ENCODE measurements at places on chromosomes 7 and 10.

- DNase-seq = no peak
Measured at GRCh38 chr7:34879871-34880270, 157.4 kb downstream of the DPY19L1 start.

- DNase-seq = no peak
Measured at GRCh38 chr10:31143331-31143935, 111.8 kb upstream of the ZNF438 start.

GRCh38 chr10:49220679-49221078 is 32.5 kb upstream of the TMEM273 start:
- no peak for DNase-seq

DNA sequence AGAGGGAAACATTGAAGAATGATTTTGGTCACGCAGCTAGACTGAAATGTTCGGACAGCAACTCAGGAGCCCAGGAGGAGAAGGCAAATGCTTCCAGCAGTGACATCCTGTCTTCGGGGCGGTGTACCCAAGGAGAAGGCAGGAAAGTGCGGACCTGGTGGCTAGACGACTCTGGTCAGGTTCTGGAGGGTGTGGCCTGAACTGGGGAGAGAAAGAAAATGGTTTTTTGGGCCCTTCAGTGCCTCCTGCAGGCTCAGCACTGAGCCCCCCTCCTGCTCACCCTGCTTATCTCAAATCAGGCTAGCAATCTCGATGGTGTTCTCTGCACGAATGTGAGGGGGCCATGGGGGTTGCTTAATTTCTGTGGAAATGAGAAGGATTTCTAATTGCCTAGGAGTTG is 26.7 kb upstream of the TARP start:
- DNase-seq = no peak

DNA sequence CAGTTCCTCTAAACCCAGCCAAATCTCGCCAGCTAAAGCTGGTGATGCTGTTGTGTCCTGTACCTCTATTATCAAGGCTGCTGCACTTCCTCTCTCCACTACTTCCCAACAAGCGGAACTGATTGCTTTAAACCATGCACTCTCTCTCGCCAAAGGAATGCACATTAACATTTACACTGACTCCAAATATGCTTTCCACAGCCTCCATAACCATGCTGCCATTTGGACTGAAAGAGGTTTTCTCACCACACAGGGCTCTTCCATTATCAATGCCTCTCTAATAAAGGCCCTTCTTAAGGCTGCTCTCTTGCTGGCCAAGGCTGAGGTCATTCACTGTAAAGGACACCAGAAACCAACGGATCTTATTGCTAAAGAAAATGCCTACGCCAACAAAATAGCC is 11.4 kb upstream of the LRRC61 start:
- no peak for DNase-seq

- DNase-seq = no peak
Measured at GRCh38 chr7:23242321-23242720, 4.3 kb upstream of the GPNMB start.

DNA sequence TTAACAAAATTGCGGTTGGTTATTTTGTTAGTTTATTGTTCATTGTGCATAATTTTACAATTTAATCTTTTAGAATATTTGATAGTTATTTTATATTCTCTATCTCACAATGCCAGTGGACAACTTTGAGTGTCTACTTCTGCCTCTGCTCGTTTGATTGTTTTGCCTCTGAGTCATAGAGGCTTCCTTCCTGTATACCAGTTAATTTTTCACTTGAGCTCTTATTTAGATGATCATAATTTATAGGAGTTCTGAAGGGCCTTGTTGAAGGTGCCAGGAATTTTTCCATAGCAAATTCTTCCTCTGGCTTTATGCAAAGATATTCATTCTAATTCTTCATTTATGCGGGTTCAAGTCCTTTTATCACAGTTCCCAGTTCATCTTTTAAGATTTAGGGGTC is 5.2 kb upstream of the MALRD1 start:
- no peak for DNase-seq

DNA sequence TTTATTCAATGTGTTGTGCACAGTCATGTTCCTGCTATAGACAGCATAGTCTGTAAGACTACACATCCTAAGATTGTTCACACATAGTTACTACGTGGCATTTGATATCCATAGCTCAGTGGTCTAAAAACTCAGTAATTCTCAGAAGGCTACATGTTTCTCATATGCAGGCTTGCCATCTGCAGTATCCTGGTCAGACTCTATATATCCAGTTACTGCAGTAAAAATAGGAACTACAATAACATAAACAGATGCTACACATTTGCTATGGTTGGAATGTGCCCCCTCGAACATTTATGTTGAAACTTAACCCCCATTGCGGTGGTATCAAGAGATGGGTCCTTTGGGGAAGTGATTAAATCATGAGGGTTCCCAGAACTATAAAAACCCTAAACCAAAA is 1377.8 kb upstream of the LRRTM3 start:
- no peak for DNase-seq

GRCh38 chr7:158044482-158044823 is 543.2 kb downstream of the PTPRN2 start:
- no peak for DNase-seq

DNA sequence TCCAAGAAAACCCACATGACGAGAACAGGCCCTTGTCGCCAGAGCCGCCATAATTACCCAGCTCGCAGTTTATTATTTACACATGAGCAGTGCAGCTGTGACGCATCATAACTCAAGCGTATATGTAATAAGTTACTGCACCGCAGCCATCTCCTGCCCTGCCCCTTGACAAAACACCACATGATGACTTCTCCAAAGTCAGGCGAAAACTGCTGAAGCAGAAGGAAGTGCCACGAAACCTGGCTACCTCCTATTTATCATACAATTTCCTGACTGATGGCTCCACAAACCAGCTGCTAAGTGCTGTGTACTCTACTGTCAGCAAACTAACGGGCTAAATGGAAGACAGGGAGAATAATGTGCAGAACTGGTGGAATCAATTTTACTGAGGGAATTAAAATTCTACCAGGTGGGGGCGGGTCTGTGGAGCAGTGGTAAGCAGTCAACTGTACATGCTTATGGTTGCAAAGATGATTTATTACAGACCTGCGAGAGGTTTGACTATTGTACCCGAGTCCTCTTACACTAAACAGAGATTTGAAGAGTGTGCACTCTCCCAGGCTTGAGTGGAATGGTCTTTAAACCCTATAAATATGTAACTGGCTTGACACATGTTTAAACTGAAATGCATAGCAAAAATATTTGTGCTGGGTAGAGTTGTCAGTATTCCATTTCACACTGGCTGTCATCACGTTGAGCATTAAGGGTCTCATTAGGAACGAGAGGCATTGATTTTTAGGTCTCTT is 156.0 kb downstream of the GLI3 start:
- DNase-seq = peak; percentile 49

GRCh38 chr10:24866604-24867583 is 85.5 kb downstream of the PRTFDC1 start:
- DNase-seq = peak; percentile 87

DNA sequence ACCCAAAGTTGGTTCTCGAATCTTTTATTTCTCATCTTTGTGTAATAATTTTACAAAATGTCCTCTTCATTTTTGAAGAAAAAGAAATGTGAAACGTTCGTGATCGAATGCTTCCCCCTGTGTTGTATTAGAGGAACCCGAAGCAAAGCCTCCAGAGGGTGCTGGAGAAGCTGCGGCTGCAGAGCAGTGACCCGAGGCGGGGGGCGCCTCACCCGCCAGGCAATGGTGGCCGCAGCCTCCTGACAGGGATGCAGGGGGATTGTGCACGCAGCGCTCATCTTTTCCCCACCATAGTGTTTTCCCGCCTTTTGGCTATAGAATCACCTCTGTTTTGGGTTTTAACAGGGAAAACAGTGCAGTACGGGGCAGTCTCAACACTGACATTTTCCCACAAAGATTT is 307.5 kb upstream of the ANKRD30A start:
- no peak for DNase-seq

- DNase-seq = no peak
Measured at GRCh38 chr7:78055599-78055998, 257.0 kb downstream of the PHTF2 start.

GRCh38 chr10:79073784-79074432 is 5.1 kb downstream of the ZMIZ1 start:
- DNase-seq = peak; percentile 41

DNA sequence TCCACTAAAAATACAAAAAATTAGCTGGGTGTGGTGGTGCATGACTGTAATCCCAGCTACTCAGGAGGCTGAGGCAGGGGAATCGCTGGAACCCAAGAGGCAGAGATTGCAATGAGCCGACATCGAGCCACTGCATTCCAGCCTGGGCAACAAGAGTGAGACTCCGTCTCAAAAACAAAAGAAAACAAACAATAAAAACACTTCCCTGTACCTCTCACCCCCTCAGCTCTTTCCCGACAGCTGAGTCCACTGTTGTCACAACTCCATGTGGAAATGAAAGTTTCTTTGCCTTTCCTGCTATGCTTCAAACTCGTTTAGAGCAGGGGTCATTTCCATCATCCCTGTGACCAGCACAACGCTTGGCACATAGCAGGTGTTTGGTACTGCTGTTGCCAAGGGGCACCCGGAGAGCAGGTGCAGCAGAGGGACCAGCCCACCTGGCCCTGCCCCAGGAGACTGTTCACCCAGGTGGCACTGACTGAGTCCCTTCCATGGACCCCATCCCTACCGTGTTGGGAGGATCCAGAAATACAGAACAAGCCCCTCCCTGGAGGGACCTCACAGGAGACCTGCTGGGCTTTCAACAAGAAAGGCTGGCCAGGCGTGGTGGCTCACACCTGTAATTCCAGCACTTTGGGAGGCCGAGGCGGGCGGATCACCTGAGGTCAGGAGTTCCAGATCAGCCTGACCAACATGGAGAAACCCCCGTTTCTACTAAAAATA is 4.9 kb downstream of the TMEM130 start:
- DNase-seq = no peak

DNA sequence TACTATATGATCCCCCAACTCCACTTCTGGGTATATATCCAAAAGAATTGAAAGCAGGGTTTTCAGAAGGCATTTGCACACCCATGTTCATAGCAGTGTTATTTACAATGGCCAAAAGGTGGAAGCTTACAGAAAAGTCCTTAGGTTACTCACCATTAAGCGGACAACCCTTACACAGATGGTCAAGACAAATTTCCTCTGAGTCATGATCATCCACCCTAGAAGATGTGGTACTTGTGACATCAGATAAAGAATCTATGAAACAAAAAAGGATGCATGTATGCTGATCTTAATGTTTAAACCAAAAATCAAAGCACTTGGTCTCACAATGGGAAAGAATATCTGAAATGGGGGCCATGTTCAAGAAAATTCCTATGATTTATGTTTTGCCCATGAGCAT is 31.1 kb downstream of the ZC3HAV1 start:
- DNase-seq = peak; percentile 46

DNA sequence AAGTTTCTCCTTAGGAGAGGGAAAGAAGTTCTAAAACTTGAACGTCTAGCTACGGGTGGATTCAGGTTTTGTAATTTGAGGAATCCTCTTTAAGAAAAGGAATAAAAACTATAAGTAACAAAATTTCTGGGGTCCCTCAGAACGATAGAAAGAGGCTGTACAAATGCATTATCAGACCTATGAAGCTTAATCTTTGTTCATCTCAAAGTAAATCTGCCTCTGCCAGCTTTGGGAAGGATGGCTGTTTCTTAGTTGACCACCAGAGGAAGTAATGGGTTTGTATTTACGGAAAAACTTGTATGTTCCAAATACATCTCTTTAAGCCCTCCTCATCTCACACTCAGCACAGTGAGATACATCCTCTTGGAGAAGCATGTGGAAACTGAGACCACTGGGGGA is 864 bp downstream of the PSTK start:
- DNase-seq = peak; percentile 65
